ENCODE measurements at places on chromosomes 7 and 10.

DNA sequence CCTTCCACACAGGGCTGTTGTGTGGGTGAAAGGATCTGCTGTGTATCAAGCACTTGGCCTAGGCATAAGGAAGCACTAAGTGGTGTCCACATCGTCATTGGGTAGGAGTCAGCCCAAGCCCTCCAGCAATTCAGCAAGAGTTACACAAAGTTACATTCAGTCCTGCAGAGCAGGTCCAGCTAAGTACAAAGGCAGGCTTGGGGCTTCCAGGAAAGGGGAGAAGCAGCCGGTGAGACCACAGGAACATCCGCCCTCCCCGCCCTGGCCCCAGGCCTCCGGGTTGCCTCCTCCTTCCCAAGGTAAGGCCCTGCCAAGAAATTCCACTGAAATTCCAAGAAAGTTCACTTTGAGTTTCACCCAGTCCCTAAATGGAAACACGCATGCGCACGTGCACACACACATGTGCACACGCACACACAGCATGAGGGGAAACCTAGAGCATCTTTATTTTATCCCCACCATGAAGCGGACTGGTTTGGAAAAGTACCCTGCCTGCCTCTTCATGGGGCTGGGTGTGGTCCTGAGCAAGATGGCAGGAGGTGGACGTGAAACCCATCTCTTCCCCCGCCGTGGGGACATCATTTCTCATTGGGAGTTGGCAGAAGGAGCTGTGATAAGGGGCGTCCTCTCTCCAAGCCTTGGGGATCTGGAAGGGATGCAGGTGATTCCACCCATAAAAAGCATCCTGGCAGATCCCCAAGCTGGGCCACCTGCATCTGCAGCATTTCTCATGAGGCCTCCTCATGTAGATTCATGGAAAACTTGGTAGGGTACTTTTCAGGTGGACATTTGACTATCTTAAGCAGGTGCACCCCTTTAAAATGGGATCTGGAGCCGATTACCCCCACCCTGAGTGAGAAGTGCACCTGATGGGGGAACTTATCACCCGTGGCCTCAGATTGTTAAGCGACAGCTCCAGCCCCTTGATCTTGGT, 69.1 kb upstream of the NANOS1 start:
- DNase-seq = no peak

DNA sequence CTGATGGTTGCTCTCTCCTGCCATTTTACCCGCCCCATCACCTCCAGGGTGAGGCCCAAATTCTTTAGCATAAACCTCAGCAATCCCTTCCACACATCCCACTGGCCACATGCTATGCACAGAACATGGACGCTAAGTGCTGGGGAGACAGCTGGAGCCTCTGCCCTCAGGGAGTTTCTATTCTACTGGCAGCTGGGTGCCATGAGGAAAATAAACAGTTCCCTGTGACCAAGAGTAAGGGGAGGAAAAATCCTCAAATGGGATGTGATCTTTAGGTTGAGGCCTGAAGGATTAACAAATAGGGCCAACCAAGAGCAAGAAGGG, 1.2 kb downstream of the PARP12 start:
- no peak for DNase-seq

- DNase-seq = no peak
These were observed 29.0 kb downstream of the ZNRF2 start for GRCh38 chr7:30313348-30313747.

DNA sequence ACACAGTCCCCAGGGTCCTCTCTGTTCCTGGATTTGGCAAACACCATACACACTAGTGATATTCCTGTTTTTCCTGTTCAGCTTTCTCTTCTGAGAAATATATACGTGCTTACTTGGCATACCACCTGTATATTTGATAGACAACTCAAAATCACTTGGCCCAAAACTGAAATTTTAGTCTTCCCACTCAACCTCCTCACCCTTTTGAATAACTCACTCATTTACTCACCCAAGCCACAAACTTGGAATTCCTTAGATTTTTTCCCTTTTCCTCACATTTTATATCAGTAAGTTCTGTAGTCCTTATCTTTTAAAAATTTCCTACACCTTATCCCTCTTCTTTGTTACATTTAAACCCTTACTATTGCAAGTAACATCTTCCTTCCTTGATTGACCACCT, 143.4 kb downstream of the PPP1R3A start:
- no peak for DNase-seq

DNA sequence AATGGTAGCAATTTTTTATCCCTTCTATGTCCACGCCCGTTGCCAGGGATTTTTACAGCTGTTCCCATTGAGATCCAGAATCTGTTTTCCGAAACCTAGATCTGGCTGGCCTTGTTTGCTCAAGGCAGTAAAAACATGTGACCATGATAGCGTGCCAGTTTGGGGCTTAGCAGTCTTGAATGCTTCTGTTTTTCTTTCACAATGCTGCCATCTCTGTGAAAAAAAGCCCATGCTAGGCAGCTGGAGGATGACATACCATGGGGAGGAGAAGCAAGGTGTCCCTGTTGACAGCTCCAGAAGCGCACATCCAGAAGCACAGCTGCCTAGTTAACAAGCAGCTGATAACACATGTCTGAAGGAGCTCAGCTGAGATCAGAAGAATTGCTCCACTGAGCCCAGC, 2.2 kb upstream of the ZNF92 start:
- DNase-seq = no peak

DNA sequence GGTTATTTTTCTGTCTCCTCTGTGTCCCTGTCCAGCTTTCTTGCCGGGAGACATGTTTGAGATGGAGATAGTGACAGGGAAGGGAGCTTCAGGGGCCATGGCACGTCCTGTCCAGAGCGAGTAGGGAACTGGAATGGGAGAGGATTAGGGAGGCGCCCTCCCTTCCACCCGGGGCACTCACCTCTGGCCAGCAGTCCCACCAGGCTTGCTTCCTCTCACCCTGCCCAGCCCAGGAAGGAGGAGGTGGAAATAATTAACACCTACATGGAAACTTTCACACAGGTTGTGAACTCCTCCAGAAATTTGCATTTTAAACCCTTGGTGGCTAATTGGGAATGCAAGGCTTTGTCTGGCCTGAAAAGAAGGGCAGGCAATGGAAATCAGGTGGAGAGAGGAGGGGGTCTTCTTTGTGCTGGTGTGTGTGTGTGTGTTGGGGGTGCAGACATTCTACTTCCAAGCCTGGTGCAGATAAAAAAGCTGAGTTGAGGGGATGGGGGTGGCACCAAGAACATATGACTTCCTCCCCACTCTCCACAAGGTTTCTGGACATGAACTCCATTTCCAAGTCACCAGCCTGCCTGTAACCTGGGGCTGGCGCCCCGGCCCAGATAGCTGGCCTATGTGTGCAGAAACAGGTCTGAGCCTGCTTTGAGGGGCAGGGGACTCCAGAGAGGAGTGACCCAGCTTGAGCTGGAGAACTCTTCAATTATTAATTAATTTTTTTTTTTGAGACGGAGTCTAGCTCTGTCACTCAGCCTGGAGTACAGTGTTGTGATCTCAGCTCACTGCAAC, 199.4 kb downstream of the CYP26A1 start:
- DNase-seq = no peak

DNA sequence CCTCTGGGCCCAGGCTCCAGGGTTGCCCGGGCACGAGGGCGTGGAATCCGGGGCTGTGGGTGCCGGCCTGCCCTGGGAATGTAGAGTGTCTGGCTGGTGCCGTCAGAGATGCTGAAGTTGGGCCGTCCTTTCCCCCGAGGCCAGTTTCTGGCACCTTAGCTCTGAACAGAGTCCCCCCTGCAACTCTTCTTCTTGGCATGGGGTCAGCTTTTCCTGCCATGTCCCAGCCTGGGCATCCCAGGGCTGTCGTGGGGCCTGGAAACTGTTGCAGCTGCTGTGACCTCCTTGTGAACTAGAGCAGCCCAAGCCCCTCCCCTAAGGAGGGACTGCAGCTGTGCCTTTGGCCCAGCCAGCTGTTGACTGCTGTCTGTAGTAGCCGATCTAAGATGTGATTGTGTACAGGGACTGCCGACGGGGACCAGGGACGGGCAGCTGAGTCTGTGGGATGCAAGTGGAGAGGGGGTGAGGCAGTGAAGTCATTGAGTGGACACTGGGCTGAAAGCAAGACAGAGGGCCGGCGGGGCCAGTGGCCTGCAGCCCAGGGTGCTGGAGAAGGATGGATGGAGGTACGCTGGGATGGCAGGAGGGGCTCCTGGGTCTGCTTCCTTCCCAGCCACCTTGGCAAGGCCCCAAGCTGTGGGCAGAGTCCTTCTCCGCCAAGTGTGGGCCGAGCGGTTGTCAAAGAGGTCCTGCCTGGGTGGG, 35.8 kb downstream of the GBX1 start:
- DNase-seq = no peak

All from NCI-H524 (cell line).